ENCODE measurements at places on chromosomes 12 and 14.

GRCh38 chr12:24268663-24269186 is 319.3 kb upstream of the SOX5 start:
- no peak for DNase-seq

GRCh38 chr12:47577206-47577989 is 128.4 kb downstream of the RPAP3 start:
- no peak for DNase-seq

DNA sequence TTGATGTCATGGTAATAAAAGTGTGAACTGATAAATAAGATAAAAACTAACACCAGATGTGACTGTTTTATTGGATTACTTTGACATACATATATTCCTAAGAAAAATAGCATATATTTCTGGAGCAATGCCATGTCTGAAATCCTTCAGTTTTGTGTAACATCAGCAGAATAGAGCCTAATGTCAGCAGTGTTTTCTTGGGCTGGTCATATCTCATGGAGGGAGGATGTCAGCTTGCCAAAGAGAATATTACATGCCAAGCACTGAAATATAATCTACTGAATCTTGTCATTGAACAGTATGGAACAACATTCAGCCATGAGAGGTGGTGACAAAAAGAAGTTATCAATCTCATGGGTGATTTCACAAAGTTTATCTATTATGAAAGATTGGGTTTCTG is 220.3 kb downstream of the KLHL28 start:
- no peak for DNase-seq

DNA sequence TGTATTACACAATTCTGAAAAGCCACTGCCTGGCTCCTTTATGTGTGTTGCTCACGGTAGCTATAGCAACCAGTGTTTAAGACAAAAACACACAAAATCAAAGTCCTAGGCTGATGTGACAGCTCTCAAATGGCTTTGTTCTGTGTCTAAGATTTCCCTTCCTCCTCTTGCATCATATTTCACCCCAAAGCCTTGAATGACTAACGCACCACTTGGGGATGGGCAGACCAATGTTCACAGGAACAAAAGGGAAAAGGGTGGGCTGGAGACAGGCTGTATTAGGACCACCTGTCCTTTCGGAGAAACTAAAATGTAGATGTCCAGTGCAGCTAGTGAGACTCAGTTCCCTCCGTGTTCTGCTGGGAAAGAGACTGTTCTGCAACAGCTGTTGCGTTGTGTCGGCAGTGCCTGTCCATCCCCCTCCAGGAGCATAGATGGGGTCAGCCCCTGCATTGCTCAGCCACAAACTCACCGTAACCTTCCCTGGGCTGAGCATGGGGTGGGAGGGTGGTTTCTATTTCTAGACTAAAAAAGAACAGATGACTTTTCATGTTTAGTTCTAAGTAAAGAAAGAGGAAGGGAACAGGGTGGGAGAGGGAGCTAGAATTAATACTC is 26.8 kb upstream of the DAAM1 start:
- DNase-seq = no peak

GRCh38 chr12:96305665-96306064 is 94.6 kb downstream of the CDK17 start:
- no peak for DNase-seq

- DNase-seq = no peak
Measured at GRCh38 chr14:67547224-67547780, 14.2 kb downstream of the PLEKHH1 start.

DNA sequence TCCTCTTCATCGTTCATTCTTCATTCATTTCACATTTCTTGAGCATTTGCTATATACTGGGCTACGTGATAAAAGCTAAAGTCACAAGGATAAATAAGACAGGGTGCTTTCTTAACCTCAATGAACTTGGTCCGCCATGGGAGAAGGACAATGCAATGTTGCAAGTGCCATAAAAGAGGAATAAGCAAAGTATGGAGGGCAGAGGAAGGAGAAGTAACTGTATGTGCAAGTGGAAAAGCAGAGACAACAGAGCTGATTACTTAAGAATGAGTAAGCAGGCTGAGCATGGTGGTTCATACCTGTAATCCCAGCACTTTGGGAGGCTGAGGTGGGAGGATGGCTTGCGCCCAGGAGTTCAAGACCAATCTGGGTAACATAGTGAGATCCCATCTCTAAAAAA is 14.4 kb downstream of the AREL1 start:
- DNase-seq = no peak

Measured in DMS153 (cell line).